Omental fat pad (tissue), 4 donors: ENCODE measurements at places on chromosomes 7 and 10.

GRCh38 chr10:86888585-86889381 lies 68.6 kb downstream of the MMRN2 start:
- DNase-seq: no peak

DNA sequence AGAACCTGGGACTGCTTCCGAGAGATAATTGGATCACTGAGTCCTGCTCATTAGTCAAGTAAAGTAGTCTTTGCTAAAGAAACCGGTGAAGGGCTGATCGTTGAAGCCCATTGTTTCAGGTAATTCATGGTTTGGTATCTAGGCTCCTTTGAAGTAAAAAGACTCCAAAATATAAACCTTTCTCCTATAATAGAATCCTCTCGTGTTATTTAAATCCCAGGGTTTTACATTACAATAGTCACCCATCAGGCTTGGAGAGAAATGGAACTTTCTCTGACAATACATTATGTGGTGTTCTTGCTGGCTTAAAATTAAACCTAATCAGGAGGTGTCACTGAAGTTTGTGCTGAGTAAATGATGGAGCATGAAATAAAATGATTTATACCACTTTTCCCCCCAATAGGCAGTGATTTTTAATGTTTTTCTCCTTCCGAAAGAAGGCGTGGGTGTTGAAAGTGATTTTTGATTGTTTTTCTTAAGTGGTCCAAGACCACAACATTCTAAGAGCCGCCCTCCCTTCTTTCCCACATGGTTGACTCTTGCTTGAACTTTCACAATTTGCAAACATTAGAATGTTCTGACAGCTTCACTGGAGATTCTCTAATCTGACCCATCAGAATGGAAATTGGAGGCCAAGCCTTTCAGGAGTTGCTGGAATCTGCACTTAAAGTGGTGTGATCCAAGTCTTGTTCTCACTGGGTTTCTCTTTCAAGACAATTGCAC lies 44.2 kb downstream of the LRMDA start:
- no peak for DNase-seq

- DNase-seq: no peak
Measured at GRCh38 chr10:97821308-97822038, 28.2 kb upstream of the GOLGA7B start.

DNA sequence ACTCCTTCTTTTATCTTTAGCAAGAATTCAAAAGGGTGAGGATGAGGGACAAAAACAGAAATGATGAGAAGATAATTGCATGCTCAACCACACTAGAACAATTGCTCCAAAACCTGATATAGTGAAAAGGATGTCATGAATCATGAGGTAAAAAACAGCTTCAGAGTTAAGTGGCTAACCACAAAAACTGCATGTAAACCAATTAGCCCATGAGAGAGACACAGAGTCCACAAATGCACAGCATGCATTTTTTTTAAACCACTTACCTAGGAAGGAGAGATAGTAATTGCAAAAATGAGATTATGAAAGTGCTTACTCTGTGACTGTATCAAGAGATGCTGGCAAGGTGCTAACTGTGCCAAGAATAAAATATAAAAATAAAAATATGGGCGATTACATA lies 132.9 kb downstream of the MBL2 start:
- no peak for DNase-seq

- no peak for DNase-seq
Measured at GRCh38 chr10:28878236-28878970, 201.1 kb downstream of the BAMBI start.

GRCh38 chr7:2171855-2172254 lies 60.9 kb downstream of the MAD1L1 start:
- DNase-seq: no peak

DNA sequence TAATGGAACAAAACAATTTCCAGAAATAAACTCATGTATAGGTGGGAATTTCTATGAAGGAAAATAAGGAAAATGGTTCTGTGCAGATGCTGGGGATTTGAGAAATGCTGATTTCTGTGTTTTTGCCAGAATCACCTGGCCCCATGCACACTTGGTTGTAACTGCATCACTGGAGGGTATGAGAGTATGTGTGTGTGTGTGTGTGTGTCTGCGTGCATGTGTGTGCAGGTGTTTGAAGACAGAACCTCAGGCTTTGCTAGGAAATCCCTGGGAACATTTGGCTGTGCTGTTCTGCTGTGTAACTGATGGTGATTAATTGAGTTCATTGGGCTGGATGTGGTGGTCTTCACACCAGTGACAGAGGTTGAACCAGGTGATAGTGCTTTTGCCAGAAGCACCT lies 141.6 kb downstream of the CAMK1D start:
- DNase-seq: no peak

DNA sequence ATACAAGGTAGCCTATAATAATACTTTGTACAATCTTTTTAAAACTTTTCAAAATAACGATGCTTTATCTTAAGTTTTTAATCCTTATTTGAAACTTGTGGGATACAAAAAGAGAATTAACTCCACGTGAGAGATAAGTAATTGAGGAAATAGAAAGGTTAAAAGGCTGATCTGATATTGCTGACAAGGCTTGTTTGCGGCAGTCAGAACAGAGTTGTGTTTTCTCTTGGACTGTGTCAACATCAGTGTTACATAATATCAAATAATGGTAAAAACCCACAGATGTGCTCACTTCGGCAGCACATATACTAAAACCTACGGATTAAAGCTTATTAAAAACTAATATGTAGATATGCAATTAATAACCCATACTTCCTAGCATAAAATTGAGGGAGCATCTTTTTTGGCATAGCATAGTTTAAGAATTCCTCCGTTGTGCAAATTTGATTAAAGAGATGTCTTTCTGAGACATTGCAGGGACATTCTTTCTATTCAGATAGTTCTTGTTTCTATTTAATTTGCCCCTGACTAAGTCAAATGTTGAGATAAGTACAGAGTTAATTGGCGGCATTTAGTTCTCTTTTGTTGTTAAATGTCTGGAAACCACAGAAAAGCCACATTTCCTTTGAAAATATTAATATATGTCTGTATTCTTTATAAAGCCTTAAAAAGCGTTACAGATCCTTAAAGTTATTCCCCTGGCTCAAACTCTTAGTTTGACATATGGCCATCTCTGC lies 63.3 kb downstream of the FAM185A start:
- DNase-seq: no peak

GRCh38 chr7:133061357-133061756 lies 20.5 kb downstream of the CHCHD3 start:
- DNase-seq: no peak

GRCh38 chr7:29748286-29749099 lies 57.8 kb upstream of the WIPF3 start:
- DNase-seq: no peak

- DNase-seq: no peak
Measured at GRCh38 chr10:114363745-114364454, 40.4 kb downstream of the AFAP1L2 start.

DNA sequence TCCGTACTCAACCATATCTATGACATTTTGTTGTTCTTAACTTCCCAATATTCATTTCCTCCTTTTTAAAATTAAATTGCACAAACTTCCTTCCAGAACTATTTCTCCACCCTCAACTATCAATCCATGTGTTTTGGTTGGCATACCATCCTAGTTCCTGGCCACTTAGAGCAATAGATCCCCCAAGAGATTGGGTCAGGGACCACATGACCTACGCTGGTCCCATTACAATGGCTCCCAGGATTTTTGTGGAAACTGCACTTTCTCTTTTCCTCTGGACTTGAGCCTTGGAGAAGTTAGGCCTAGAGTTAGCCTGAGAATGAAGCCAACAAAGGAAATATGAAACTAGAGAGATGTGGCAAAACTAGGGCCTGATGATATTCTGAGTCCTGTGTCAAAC lies 55.7 kb upstream of the CASD1 start:
- no peak for DNase-seq

DNA sequence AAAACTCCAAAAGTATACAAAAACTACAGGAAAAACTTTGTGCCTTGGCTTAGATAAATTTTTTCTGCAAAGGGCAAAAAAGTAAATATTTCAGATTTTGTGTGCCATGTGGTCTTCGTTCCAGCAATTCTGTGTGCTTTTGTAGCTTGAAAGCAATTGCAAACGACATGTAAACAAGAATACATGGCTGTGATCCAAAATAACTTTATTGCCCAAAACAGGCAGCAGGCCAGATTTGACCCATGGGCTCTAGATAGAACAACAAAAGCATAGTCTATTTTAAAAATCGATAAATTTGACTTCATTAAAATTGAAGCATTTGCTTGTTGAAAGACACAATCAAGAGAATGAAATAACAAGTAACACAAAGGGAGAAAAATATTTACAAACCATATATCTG lies 336.6 kb downstream of the HPSE2 start:
- no peak for DNase-seq

DNA sequence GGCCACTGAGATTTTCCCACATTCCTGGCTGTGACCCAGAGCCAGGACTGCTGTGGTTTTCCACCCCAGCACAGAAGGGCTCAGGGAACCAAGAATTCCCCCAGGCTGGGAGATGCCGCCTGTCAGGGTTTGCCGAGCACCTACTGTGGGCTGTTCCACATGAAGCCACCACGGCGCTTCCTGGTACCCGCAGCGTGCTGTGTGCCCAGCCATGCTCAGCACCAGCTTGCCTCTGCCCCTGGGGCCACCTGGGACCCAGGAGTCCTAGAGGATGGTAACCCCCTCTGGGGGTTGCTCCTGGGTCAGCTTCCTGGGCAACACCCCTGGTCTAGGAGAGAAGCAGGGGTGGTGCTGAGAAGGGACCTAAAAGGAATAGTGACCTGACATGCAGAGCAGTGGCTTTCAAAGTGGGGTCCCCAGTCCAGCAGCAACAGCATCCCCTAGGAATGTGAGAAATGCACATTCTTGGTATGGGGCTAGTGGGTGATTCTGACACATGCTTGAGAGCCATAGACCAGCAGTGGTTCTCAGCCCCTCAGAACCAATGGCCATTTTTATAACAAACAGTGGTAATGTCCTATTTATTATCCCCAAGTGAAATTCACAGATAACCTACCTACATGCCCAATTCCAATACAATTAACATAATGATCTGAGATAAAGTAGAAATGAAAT lies 53.4 kb downstream of the TSPAN15 start:
- no peak for DNase-seq

GRCh38 chr10:76640806-76641205 lies 996.8 kb downstream of the KCNMA1 start:
- no peak for DNase-seq

DNA sequence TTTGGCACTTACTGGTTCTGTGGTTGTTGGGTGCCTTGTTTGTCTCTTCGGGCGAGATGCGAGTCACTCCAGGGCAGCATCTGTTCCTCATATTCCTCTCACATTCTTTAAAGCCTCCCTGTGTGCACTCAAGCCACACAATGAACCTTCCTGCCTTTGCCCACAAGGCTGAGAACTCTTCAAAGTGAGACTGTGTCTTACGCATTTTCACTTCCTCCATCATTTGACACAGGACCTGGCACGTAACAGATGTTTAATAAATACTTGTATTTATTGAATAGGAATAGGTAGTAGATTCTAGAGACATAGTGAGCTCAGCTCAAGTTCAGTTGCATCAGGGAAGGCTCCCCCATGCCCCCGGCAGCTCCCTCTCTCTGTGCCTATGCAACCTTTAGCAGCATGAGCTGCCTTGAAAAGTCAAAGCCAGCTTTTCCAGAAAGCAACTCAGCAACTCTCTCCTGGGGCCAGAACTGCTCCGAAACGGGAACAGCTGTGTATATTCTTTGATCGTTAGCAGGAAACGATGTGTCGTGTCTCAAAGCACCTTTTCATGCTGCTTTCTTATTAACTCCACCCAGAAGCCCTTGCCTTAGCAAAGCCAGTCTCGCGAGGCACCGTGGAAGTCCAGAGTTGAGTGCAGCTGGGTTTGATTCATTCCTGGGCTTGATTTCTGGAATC lies 97.5 kb downstream of the PFKFB3 start:
- no peak for DNase-seq

GRCh38 chr10:18542832-18543231 lies 108.6 kb downstream of the NSUN6 start:
- DNase-seq: no peak

- no peak for DNase-seq
Measured at GRCh38 chr10:122387572-122387971, 13.1 kb downstream of the PLEKHA1 start.

- no peak for DNase-seq
Measured at GRCh38 chr7:115099906-115100305, 178.0 kb downstream of the MDFIC start.

DNA sequence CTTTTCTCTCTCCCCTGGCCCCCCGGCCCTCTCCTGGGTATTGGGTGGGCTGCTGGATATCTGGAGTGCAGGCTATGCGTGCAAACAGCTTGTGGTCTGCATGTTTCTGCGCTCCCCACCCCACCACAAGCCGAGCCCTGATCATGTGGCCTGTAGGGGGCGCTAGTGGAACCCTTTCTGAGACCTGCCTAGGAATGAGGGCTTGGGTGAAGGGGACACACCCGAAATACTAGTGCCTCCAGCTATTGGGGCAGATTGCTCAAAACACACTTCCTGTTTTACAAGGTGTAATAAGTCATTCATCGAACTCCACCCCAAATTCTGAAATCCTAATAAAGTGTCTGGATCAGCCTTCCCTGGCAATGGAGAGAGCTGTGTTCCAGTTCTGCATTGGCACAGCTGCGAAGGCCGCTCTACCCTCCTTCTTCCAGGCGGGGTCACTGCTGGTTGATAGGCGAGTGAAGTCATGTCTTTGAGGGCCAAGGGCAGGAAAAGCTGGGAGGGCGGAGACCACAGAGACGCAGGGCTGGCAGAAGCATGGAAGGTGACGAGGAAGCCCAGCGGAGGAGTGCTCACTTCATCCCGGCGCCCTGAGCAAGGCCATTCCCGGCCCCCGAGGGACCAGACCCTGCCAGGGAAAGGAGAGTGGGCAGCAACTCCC lies 19.8 kb upstream of the PRRT4 start:
- no peak for DNase-seq

- no peak for DNase-seq
Measured at GRCh38 chr10:127024685-127025435, 119.6 kb downstream of the DOCK1 start.

DNA sequence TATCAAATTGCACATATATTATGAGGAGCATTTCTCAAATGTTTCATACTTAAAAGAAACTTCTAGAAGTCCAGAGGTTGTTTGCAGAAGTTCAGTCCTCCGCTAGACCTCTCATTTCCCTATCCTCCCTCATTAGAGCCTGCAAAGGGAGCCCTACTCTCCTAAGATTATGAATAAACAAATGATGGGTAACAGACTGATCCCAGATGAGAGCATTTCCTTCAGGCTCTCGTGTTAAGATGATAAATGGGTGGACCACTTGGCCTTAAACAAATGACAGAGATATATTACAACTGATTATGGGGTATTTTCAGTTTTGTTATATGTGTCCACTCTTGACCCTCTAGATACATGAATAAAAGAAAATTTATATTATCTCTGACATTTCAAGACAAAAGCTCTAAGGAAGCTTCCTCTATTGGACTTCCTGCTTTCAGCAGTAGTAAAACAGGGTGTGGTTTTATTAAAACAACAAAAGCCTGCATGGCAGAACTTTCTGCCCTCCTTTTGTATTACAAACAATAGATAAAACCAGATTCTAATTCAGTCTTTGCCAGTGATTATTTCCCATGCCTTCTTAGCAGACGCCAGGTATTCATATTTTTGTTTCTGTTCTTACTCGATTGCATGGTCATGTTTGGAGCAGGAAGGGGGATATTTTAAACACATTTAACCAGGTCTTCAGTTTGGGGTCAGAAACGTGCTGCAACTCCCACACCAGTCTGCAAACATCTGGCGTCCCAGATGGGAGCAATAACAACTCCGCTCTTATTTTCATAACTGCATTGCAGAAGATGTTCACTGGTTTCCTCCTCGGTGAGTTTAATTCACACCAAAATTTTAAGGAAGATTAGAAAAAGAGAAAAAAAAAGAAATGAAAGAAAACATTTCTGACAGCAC lies 52.4 kb upstream of the FAM204A start:
- DNase-seq: no peak

GRCh38 chr7:112371701-112372100 lies 78.6 kb upstream of the IFRD1 start:
- DNase-seq: no peak
